ENCODE measurements at places on chromosomes 1 and 21.

GRCh38 chr1:41705798-41706197 lies 212.9 kb downstream of the HIVEP3 start:
- no peak for DNase-seq

DNA sequence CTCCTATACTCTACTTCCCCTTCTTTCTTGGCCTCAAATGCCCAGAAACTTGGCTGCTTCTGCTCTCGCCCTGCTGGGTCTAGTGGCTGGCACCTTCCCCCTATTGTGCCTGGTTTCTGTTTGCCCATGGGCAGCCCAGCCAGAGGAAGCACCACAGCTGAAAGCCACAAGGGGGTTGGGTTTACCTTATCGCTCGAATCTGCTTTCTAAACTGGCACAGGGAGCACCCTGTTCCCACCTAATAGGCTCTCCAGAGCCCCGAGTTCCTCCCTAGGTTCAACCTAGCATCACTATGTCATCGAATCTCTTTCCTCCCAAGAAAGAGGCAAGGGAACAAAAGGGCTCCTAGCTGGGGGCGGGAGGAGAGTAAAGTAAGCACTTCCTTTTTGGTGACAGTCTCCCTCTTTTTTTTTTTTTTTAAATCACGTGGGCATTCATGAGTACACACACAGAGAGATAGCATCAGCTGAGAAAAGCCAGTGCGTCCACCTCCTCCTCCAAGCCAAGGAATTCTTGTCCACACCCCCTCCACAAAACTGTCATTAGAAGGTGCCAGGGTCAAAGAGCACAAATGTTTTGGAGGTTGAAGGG lies 72.8 kb downstream of the PLEKHA6 start:
- peak; percentile 61 for DNase-seq

DNA sequence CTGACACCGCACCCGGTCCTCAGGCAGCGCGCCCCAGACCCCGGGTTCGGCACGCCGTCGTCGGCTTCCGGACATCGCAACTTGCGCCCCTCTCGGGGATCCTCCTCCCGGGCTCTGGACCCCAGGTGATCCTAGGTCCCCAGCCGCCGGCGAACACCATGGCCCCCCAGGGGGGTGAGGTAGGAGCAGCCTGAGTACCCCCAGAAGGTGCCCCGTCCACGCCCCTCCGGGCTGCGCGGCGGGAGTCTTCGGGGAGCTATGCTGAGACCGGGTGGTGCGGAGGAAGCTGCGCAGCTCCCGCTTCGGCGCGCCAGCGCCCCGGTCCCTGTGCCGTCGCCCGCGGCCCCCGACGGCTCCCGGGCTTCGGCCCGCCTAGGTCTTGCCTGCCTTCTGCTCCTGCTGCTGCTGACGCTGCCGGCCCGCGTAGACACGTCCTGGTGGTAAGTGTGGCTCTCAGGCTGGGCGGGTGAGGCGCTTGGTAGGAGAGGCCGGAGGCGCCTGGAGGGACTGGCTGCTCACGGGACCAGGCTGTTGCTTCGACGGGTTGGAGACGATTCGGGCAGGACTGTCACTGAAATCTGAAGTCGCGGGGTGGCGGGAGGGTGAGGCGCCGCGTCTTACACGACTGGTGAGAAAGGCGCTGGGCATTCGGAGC lies 367 bp downstream of the WNT2B start:
- no peak for DNase-seq

- no peak for DNase-seq
Measured at GRCh38 chr1:26627954-26628353, 67.9 kb upstream of the ARID1A start.

- no peak for DNase-seq
Measured at GRCh38 chr1:91557039-91557690, 56.5 kb downstream of the CDC7 start.

DNA sequence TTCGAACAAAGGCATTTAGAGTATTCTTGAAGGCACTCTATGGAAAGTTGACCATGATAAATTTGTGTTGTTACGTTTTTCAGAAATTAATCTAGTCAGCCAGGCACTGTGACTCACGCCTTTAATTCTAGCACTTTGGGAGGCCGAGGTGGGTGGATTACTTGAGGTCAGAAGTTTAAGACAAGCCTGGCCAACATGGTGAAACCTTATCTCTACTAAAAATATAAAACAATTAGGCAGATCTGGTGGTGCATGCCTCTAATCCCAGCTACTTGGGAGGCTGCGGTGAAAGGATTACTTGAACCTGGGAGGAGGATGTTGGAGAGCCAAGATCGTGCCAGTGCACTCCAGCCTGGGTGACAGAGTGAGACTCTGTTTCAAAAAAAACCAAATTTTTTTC lies 130.6 kb upstream of the BRINP3 start:
- no peak for DNase-seq

DNA sequence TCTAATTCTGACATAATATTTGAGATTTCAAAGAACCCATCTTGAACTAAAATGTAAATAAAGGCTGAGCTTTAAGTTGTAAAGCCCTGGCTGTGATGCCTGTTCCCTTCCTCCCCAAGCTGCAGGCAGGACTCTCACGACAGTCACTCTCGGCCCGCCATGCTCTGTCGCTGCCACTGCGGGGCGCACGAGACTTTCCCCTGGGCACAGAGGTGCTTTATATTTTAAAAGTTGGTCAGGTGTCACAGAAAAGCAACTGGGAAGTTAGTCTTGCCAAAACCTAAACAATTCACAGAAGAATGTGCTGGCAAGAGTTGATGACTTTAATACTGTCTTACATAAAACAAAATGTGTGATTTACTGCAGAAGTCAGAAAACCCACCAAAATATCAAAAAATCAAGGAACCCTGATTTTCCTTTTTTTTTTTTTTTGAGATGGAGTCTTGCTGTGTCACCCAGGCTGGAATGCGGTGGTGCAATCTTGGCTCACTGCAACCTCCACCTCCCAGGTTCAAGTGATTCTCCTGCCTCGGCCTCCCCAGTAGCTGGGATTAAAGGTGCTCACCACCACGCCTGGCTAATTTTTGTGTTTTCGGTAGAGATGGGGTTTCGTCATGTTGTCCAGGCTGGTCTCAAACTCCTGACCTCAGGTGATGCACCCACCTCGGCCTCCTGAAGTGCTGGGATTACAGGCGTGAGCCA lies 10.7 kb downstream of the LRRC47 start:
- no peak for DNase-seq

GRCh38 chr1:43237121-43237520 lies 32.7 kb upstream of the TMEM125 start:
- no peak for DNase-seq

GRCh38 chr1:17927952-17928351 lies 172.8 kb downstream of the ACTL8 start:
- DNase-seq: no peak

- DNase-seq: no peak
Measured at GRCh38 chr1:63779338-63780211, 5.8 kb downstream of the ROR1 start.

DNA sequence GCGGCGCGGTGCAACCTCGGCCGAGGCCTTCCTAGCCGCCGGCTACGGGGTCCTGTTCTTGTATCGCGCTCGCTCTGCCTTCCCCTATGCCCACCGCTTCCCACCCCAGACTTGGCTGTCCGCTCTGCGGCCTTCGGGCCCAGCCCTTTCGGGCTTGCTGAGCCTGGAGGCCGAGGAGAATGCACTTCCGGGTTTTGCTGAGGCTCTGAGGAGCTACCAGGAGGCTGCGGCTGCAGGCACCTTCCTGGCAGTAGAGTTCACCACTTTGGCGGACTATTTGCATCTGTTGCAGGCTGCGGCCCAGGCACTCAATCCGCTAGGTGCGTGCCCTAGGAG lies 379 bp downstream of the PPCS start:
- no peak for DNase-seq

GRCh38 chr1:161749509-161750407 lies at the start of gene DUSP12:
TSS of gene DUSP12 (plus strand) at chr1:161749786. CDS start at chr1:161749802, 16 bp downstream.
- peak; percentile 96 for DNase-seq

GRCh38 chr1:93196591-93196990 lies 16.1 kb downstream of the CCDC18 start:
- no peak for DNase-seq

DNA sequence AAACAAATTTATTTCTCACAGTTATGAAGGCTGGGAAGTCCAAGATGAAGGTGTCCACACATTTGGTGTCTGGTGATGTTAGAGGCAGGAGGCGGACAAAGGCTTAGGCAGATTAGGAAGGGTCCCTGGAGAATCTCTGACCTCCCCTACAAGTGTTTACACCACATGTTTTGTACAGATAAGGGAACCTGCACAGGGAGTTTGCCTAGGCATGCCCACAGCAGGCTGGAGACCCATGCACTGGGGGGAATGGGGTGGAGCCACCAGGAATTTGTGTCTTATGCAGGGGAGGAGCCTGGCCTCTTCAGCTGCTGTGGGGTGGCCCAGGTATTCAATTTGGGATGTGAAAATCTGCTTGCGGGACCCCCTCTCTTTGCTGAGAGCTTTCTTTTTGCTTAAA lies 131.3 kb downstream of the PATJ start:
- no peak for DNase-seq

DNA sequence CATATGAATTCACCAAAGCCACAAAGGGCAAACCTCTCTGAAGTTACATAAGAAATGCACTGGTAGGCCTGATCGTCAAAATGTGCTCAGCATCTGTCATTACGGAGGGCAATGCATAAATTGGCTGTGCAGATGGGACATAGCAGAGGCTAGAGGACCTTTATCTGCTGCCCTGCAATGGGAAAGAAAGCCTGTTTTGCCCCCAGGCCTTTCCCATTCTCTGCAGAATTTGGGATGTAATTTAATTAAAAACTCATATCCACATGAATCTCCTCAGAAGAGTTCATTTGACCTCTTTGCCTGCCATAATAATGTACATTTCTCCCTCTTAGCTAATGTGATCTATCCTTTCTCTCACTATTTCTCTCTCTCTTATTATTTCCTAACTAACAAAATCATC lies 158.1 kb downstream of the ZP4 start:
- no peak for DNase-seq

- no peak for DNase-seq
Measured at GRCh38 chr1:27865821-27866220, 6.5 kb upstream of the THEMIS2 start.

DNA sequence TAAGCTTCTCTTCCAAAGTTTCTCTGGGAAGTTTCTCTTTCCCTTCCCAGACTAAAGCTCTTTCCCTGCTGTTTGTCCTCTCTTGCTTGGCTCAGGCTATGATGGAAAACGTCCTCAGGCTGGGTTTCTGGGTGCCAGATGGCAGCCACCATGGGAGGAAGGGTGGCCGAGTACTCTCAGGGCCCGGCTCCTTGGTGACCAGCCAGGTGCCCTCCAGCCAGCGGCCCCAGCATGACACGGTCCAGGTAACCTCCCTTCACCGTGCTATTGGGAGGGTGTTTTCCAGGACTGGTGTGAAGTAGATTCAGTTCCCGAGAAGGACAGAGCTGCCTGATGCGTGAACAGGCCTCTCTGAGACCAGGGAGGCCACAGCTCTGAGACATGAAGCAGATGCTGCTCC lies 60.3 kb downstream of the KIF26B start:
- no peak for DNase-seq

DNA sequence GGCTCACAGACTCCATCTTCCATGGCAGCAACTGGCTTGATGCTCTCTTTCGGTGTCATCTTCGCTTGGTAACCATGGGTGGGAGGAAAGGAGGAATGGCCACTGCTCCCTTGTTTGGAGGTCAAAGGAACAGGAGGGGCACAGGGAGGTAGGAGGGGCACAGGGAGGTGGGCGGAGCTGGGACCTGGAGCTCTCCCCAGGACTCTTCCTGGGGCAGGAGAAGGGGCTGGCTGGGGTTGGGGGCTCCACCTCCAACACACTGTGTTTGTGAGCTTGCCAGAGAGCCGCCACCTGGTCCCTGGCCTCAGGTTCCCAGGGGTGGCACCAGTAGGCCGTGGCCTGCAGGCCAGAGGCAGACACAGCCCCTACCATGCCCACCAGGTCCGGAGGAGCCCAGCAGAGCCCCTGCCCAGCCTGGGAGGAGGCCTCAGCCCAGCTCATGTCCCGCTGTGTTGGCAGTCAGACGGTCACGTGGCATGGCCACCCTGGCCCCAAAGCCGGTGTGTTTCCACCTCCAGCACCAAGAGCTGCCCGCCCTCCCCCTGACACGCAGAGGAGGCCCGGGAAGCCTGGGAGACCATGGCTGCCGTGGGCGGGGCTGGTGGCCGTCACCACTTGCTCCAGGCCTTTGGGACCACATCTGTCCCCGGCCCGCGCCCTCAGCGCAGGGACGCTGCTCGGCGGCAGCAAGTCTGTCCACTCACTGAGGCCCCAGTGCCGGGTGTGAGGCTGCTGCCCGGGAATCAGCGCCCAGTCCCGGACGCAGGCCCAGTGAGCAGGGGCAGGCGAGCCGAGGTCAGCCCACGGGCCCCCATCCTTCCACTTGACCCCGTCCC lies 73.9 kb downstream of the MORN1 start:
- DNase-seq: no peak

DNA sequence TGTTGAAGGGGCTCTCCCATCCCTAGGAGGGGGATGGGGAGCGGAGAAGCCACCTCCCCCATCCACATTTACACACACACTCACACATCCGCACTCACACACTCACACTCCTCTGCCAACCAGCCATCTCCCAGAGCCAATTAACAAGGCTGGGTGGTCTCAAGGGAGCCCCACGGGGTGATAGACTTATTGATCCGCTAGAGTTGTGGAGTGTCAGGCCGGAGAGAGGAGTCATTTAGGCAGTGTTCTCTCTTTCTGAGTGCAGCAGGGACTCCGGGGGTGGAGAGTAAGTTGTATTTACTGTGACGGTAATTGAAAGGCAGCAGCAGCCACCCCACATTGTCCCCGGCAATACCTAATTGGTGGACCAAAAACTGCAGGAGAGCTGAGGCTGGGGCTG lies 61.6 kb downstream of the KLHDC7A start:
- DNase-seq: no peak

DNA sequence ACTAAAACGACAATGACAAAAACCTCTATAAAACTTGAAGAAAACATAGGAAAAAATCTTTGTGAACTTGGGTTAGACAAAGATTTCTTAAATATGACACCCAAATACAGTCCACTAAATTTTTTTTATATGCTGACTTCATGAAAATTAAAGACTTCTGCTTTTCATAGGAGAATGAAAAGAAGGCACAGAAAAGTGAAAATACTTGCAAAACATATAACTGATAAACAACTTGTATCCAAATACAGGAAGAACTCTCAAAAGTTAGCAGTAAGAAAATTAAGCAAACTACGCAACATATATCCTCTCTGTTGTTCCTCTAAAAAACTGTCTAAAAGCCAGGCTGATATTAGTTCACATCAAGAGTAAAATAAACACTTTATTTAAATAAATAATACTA lies 53.6 kb downstream of the KIFAP3 start:
- no peak for DNase-seq

- no peak for DNase-seq
Measured at GRCh38 chr1:59788825-59789224, 25.9 kb upstream of the HOOK1 start.

- DNase-seq: peak; percentile 64
Measured at GRCh38 chr21:8989721-8990325, 1531.6 kb upstream of the TPTE start.

GRCh38 chr1:211198880-211199279 lies 60.3 kb upstream of the RCOR3 start:
- DNase-seq: no peak

GRCh38 chr1:97837161-97837560 lies 83.7 kb downstream of the DPYD start:
- DNase-seq: no peak

- no peak for DNase-seq
Measured at GRCh38 chr21:17340081-17340480, 172.8 kb upstream of the CXADR start.

GRCh38 chr1:243507001-243507671 lies 251.3 kb downstream of the SDCCAG8 start:
- no peak for DNase-seq
